ENCODE measurements at places on chromosomes 7 and 10.

DNA sequence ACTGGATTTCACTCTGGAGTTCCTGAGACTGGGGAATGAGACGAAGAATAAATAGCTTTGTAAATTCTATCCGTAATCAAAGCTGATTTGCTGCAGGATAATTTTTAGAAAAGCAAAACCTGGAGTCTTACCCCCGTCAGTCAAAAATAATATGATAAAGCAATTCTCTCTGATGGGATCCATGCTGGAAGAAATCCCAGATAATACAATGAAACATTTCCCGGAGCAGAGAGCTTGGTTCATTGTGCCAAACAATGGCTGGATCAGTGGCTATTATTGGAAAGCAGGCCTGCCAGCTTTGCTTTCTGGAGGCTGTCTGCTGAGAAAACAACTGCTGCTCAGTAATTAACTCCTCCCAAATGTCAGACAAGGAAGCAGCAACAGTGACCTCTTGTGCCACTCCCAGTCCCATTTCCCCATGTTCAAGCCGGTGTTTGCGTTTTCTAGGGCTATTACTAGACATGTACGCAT, 609.4 kb upstream of the PCDH15 start:
- DNase-seq = no peak

DNA sequence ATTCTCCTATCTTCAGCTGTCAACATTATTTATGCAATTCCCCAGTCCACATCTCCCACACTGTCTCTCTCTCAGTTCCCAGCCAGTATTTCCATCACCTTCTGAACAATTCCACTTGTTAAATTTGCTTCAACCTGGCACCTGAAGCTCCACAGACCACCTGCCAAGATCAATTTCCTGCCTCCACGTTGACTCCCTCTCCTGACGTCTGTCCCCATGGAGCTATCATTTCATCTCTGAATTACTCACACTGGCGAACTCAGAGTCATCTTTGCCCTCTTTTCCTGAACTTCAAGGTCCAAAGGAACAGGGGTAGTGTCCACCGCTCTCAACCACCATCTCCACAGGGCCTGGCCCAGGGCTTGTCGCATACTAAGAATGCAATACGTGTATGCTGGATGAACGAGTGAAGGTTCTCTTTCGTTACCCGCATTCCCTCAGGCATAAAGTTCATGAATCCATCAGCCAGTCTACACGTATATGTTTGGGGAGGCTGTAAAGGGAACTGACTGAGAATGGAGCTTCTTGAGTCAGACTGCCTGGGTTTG, 183.3 kb downstream of the JCAD start:
- no peak for DNase-seq

GRCh38 chr7:92402920-92403759, 44.1 kb upstream of the GATAD1 start:
- no peak for DNase-seq

GRCh38 chr7:76428149-76428823, 3.5 kb downstream of the ZP3 start:
- DNase-seq = no peak

DNA sequence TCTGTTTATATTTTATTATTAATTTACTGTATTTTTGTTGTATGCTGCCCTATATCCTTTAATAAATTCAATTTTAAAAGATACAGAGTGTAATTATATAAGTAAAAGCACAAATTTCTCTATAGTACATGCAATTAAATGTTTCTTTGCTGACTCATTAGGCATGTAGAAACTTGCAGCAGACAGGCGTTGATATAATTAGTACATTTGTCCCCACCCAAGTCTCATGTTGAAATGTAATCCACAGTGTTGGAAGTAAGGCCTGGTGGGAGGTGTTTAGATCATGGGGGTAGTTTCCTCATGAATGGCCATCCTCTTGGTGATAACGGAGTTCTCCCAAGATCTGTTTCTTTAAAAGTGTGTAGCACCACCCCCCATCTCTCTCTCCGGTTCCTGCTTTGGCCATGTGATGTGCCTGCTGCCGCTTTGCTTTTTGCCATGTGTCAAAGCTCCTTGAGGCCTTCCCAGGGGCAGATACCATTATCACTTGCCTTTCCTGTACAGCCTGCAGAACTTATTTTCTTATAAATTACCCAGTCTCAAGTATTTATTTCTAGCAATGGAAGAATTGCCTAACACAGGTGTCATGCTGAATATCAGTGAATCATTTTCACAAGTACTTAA, 63.7 kb downstream of the TSPAN12 start:
- no peak for DNase-seq

- no peak for DNase-seq
Measured at GRCh38 chr10:77899080-77899477, 27.5 kb downstream of the DLG5 start.

- DNase-seq = no peak
Measured at GRCh38 chr7:93258661-93259060, 26.5 kb downstream of the VPS50 start.

GRCh38 chr10:8502573-8502972, 448.1 kb downstream of the GATA3 start:
- no peak for DNase-seq

GRCh38 chr7:25862261-25863004, 289.6 kb upstream of the NFE2L3 start:
- DNase-seq = peak; percentile 63

DNA sequence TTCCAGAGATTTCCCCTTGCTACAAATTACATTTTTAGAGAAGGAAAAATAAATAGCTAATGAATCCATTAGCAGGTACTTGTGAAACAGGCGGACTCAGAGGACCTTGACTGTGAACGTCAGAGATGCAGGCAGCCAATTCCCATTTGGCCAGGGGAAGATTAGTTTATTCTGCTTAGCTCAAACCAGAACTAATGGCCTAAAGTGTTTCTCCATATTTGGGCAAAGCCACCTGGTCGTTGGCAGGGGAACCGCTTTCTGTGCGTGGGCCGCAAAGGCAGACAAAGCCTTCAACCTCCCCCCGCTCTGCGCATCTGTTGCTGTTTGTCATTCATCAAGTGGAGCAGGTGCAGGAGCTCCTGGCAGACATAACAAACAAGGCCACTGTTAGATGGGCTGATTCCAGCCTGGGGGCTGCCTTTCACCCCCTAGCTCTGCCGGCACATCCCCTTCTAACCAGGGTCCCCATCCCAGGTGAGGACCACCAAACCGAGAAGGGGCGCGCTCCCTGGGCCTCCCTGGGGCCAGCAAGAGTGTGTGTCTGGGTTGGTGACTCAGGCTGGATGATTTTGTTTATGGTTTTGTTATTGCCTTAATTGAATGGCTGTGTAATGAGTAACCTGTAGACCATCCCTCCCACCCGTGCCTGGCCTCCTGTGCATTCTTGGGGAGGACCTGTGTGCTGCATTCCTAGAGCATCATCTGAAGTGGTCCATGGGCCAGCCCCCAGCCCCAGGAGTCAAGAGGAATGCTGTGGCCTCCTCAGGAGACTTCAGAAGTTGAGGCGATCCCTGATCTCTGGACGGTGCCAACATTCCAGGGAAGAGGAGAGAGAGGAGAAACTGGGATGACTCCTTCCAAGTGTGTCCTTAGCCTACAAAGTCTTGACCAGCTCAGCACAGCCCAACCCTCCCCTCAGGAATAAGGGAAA, 14.5 kb upstream of the CPA1 start:
- no peak for DNase-seq

- no peak for DNase-seq
Measured at GRCh38 chr7:3300221-3300650, 816 bp upstream of the SDK1 start.

DNA sequence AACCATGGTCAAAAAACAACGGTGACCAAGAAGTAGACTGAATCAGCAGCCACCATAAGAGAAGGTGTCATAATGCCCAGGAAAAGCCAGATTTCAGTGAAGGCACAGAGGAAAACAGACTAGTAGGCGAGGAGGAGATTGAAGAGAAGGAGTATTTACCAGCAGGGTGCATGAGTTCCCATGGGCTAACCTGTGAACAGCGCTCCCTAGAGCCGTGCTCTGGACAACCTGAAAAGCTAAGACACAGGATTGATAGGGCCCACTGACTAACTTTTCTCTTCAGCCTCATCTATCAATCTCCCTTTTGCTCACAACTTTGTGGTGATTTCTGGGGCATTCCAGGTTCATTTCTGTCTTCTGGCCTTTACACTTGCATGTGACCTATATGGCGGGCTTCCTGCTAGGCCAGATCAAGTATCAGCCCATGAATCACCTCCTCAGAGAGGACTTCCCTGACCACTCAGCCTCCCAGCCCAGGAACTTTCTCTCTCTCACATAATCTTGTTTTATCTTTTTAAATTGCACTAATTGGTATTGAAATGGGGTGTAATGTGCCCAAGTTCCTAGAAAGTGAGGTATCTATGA, 12.8 kb downstream of the ANKRD22 start:
- no peak for DNase-seq

GRCh38 chr7:85119934-85120333, 66.9 kb downstream of the SEMA3D start:
- no peak for DNase-seq

- DNase-seq = no peak
Measured at GRCh38 chr7:130907439-130907838, 173.4 kb upstream of the KLF14 start.

GRCh38 chr10:77756319-77757232, 119.0 kb upstream of the KCNMA1 start:
- DNase-seq = no peak

GRCh38 chr7:157133304-157133703, 5.4 kb upstream of the UBE3C start:
- no peak for DNase-seq

- no peak for DNase-seq
Measured at GRCh38 chr10:32963096-32963495, 5.1 kb upstream of the ITGB1 start.

GRCh38 chr7:47493976-47494911, 87.7 kb downstream of the TNS3 start:
- DNase-seq = no peak

GRCh38 chr10:54772468-54773122, 28.4 kb downstream of the PCDH15 start:
- no peak for DNase-seq

- no peak for DNase-seq
Measured at GRCh38 chr7:108525327-108525984, 479 bp downstream of the PNPLA8 start.

GRCh38 chr10:18205098-18205834, 65.0 kb downstream of the CACNB2 start:
- DNase-seq = no peak

GRCh38 chr10:30637881-30638467, 8.4 kb upstream of the LYZL2 start:
- DNase-seq = no peak

DNA sequence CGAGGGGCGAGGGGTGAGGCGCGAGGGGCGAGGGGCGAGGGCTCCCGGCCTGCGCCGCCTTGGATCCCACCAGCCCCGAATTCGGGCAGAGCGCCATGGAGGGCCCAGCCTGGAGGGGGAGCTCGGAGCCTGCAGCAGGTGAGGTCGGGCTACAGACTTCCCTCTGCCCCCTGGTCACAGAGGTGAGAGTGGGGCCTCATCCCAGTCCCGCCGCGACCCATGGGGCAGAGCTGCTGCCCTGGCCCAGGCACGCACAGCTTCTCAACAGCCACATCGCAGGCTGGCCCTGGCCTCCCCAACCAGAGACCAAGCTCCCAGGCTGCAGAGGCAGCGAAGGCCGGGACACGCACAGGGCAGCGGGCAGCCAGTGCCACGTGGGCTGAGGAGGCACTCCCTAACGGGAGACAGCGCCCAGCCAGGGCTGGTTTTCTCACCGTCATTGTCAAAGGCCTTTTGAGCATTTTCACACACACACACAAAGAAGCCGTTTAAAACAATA, 191.8 kb downstream of the PTPRN2 start:
- no peak for DNase-seq

DNA sequence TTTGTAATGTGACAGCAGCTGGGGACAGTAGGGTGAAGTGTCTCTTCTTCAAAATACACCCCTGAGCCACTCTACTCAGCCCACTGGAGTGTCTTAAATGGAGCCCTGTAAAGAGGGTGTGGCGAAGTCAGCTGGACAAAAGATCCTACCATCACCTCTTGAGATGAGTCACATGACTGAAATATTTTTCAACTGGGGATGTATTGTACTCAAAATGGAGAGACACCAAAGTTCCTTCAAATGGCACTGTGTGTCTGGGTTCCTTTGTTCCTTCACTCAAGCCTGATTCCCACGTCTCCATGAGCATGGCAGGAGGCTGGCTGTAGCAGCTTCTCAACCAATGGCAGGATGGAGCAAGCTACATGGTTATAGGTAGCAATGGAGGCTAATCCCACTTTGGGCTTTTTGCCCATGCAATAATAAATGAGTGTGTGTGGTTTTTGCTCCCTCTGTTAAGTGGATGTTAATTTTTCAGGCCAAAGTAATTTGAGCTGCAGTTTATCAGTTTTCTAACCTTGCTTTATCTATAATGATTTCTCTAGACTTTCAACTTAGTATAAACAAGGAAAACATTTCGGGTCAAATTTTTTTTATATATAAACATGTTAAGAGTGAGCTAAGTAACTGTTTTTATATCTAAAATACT, 68.2 kb downstream of the CLEC2L start:
- DNase-seq = no peak

DNA sequence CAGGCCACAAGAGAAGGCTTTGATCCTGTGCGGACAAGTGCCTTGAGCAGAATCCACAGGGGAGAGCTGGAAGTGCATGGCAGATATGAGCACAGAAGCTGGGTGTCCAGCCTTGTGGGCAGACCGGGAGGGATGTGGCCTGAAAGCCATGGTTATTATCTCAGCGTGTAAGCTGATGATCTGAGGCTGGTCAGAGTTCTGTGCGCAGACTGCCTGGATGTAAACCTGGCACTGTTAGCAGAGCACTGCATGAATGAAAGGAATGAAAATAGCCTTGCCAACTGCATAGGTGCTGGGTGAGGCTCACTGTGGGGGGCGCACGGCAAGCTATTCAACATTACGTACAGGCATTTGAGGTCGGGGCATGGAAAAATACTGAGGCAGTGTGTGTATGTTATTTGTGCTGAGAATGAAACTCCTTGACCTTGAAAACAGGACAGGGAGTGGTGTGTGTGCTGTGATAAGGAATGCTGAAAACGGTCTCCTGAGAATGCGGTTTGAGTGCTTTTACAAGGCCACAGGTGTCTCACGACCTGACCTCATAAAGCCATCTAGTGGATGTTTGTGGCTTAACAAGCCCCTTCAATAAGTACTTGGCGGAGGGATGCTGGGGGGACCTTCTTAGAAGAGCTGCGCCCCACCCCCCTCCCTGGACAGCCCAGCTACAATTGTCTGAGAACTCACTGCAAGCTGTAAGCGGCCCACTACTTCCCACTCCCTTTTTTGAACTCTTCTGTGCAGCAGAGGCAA, 18.7 kb downstream of the AKR1C1 start:
- no peak for DNase-seq

DNA sequence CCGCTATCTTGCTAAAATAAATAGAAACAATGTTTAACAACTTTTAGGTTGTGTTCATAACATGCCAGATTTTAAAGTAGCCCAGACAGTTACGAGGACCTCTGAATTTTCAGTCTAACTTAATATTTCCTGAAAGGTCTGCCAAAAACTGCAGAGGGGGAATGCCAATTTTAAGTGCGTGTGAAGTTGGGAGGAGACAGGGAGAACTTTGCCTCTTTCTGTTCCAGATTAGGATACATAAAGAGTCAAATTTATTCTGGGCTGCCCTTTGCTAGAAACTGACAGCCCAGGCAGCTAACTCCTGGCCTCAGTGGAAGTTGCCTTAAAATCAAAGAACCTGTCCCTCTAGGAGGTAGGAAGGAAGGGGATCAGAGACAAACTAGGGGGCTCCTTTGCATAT, 52.3 kb upstream of the PIP4K2A start:
- no peak for DNase-seq

GRCh38 chr7:149689291-149689721, 84.1 kb downstream of the ZNF467 start:
- DNase-seq = no peak

GRCh38 chr10:60429084-60429849, 39.6 kb upstream of the ANK3 start:
- DNase-seq = no peak
